ENCODE measurements at places on chromosomes 1 and 21.

GRCh38 chr1:189859385-189859977 lies 618.2 kb downstream of the BRINP3 start:
- no peak for DNase-seq

GRCh38 chr1:37124501-37124900 lies 90.2 kb upstream of the GRIK3 start:
- DNase-seq: no peak

DNA sequence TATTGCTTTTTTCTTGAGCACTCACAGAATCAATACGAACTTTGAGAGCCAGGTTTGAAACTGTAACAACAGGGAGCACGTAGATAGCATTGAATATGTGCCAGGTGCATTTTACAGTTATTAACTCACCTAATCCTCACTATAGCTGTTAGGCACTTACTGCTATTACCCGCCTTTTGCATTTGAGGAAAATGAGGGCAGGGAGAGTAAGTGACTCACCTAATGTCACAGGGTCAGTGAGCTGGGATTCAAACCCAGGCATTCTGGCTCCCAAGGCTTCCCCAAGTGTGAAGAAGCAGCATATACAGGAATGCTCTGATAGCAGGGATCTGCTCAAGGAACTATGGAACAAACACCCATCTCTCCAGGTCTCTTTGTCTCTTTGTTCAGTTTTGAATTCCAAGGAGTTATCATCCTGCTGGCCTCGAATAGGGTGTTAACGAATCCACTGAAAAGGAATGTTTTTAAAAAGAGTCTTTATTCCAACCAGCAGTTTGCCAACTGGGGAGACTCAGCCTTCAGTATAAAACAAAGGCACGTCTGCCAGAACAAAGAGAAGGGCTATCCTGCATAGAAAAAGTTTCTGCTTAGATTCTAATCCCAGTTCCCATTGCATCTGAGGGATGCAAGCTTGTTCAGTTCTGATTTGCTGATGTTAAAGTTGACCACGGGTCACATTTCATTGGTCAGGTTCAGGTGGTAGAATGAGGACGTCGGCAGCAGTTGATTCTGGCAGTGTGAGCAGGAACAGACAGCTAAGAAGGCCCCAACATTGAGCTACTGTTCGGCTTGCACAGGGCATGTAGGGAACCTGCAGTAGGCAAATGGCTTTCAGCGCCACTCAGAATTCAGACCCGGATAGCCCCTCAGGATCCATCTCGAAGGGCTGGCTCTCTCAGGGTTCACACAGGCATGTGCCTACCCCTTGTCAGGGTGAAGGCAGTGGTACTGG lies 22.1 kb downstream of the TRIM67 start:
- no peak for DNase-seq

- DNase-seq: no peak
Measured at GRCh38 chr1:32742956-32743355, 40.4 kb upstream of the SYNC start.

GRCh38 chr1:240928265-240928664 lies 316.3 kb upstream of the GREM2 start:
- DNase-seq: no peak

DNA sequence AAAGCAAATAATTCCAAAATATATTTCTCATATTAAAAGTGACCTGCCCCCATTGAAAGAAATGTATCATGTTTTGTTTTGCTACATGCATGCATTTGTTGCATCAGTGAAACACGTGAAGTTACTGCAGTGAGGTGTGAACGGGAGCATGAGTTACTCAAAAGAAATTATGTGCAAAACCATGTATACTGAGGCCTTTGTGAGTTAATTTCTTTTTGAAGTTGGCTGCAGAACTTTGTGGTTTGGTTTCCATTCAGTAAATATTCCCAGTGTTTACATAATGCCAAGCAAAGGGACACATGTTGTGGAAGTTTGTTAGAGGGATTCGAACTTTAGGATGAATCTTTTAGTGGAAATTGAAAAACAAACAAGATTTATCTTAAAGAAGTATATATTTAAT lies 619.4 kb upstream of the ADAMTS5 start:
- no peak for DNase-seq

- DNase-seq: no peak
Measured at GRCh38 chr1:119794876-119795240, 16.4 kb downstream of the REG4 start.

GRCh38 chr1:30916296-30916695 lies 7.7 kb upstream of the SDC3 start:
- DNase-seq: no peak

GRCh38 chr21:41774467-41775148 lies 7.8 kb upstream of the RIPK4 start:
- no peak for DNase-seq

- no peak for DNase-seq
Measured at GRCh38 chr1:231549733-231550447, 21.4 kb downstream of the TSNAX start.

GRCh38 chr1:33710967-33711366 lies 152.9 kb upstream of the HMGB4 start:
- DNase-seq: no peak
